ELR (cell line): ENCODE measurements at places on chromosomes 3 and 15.

DNA sequence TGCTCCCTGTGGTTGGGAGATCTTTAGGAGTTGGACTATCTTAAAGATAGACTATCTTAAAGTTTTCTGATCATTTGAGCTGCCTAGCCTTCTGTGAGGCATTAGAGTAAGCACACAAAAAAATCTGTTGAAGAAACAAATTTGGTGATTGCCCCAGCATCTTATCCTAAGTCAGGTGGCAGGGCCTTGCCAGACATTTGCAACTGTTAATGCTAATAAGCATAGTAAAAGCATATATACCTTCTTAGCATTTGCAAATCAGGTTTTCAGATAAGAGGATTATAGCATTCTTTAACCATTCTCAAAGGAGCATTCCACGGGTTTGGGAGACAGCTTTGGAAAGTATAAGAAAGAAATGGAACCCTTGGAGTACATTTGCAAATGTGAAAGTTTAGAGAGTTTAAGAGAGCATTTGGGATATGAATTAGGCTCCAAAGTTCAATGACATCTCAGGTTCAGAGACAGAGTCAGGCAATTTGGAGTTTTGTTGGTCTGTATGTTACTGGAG lies 61.0 kb downstream of the SEMA6D start:
- no peak for DNase-seq

DNA sequence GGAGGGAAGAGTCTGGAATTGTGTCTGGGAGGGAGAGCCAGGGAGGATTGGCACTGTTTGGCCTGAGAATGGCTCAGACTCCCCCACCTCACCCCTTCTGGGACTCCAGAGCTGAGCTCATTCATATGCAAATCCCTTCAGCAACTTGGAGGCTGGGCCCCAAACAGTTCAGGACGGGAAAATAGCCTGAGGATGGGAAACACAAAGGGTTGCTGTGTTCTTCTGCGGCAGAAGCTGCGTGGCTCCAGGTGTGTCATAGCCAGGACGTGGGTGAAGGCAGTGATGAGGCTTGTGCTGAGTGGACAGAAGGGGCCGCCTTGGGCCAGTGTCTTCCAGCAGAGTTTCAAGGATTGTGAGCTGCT lies 16.6 kb downstream of the MASP1 start:
- DNase-seq, result peak; percentile 44

DNA sequence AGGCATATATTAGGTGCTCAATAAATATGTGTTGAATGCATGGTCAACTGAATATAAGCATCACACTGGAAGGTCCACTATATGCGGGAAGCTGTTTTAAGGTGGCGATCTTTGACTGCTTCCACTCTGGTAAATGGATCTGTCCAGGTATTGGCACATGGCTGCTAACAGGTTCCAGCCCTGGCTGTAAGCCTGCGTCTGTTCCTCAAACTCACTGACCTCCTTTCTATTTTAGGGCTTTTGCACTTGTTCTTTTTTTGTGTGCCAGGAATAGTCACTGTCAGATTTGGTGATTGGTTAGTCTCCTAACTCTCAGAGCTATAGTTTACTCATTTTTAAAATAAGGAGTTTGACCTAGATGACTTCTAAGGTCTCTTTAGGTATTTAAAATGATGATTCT lies 46.2 kb downstream of the ADAMTSL3 start:
- no peak for DNase-seq

DNA sequence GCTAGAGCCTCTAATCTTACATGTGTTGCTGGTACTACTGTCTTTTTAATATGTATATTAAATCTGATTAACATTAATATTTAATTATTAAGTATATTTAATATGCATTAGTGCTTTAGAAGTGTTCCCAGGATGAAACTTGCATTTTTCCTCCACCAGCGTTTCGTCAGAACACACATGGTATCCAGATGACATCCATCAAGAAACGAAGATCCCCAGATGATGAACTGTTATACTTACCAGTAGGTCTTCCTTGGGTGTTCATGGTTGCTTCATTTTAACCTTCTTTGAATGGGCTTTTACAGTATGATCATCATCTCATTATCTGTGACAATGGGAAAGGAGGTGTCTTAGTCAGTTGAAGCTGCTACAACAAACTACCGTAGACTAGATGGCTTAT lies 238.0 kb downstream of the TP63 start:
- no peak for DNase-seq

DNA sequence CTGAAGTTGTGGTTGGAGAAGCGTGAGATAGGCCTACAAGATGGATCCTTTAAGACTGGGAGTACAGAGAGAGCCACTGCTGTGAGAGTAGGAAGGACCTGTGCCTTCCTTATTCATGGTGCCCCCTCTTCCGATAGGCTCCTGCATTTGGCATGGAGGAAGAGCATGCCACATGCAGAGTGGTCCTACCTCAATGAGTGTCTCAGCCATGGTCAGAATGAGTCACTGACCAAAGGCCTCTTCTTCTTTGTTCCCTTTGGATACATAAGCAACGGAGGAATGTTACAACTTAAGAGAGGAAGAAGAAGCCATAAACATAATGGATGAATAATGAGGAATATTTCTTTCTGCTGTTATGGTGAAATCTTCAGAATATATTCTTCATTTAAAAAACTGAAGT lies 681.2 kb upstream of the GRM7 start:
- DNase-seq, result no peak

- peak; percentile 72 for DNase-seq
Measured at GRCh38 chr15:99409097-99409473, 156.7 kb upstream of the MEF2A start.

- DNase-seq, result no peak
Measured at GRCh38 chr3:10398341-10398740, 77.4 kb upstream of the SEC13 start.

DNA sequence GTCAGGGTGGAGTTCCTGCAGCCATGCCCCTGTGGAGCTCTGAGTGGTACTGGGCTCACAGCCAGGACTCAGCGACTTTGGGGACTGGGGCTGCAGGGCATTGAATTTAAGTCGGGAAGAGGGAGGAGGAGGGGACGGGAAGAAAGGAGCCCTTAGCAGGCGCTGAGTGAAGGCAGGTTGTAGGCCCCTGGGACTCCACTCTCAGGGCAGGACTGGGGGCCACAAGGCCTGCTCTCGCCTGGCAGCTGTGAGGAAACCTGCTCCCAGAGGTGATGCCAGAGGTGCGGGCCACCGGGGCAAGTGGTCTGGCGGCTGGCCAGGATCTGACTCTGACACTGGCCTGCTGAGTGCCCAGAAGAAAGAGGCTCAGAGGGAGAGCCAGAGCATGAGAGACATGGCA lies 73.5 kb downstream of the EPHB3 start:
- no peak for DNase-seq

DNA sequence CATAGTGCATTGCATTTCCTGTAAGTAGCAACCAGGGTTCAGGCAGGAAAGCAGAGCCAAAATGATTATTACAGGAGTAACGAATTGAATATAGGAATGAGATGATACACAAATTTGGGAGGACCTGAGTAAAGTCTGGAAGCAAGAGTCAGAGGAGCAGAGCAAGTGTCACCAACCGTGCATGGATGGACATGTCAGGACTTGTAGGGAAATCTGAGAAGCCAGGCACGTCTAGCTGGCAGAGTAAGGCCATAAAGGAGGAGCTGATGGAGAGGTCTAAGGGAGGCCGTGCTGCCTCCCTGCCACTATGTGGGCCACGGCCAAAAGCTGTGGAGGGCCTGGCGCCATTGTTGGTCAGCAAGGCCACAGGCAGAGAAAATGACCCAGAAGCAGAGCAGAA lies 22.4 kb downstream of the GJD2 start:
- no peak for DNase-seq

- DNase-seq, result no peak
Measured at GRCh38 chr15:74585191-74585590, 30.4 kb upstream of the CLK3 start.

GRCh38 chr15:25736461-25736860 lies 126.7 kb downstream of the ATP10A start:
- DNase-seq, result no peak

DNA sequence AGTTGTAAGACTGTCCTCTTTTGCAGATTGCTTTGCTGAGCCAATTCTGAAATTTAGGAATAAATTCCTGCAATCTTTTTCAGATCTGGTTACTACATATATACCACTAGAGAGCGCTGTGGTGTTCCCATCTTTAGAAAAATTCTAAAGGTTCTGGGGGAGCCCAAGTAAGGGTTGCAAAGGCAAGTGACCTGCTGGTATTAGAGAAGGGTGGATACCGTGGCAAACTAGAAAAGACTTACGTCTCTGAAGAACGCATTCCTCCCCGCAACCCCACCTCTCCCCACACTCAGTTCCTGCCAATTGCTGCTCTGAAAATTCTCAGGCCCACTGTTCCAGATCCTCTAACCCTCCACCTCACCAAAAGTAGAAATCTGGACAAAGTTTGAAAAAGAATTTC lies 48.5 kb downstream of the EFHB start:
- peak; percentile 73 for DNase-seq

DNA sequence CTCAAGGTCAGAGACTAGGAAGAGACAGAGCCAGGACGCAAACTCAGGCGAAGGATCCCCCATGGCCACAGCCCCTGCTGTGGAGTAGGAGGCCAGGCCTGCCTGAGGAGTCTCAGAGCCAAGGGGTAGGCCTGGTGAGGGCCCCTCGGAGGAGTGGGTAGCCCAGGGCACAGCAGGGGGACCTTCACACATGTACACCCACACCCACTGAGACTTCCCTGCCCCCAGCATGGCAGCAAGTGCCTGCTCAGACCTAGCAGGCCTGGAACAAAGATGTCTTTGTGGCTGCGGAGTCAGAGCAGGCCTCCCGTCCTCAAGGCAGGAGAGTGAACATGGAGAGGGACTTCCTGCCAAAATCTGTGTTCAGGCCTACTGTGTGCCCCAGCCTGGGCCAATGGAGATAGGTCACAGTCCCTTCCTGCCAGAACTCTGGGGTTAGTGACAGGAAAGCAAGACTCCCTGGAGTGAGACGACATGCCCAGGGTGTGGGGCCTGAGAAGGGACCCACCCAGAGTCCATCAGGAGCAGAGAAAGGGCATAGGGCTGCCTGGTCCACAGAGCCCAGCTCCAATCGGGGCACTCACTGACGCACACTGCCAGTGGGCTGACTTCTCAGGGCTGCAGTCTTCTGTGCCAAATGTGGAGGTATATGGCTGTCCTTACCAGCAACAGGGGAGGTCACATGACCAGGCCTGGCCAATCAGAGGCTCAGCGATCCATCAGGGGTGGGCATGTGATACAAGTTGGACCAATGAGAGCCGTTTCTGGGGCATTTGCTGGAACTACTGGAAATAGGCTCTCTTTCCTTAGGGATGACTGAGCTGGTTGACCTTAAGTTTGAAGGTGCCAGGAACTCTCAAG lies 2.3 kb downstream of the GRIP2 start:
- DNase-seq, result peak; percentile 13
